ENCODE measurements at places on chromosomes 2 and 18.

DNA sequence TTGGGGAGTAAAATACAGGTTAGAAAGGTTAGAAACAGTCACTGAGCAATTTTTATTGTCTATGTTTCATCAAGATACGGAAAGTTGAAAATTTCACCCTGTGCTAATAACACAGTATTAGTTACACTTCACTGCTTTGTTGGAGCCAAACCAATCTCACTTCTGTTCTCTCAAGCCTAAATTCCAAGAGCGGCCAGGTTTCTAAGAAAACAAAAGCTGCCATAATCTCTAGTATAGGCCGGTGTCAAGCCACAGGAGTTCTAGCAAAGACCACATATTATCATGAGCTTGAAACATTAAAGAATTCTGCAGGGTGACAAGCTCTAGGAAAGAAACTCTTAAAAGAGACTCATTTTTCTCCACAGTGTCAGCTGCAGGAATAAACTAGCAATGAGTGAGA, 128.7 kb downstream of the TXNL1 start:
- no peak for DNase-seq

GRCh38 chr2:74944987-74945787, 13.3 kb upstream of the POLE4 start:
- no peak for DNase-seq

DNA sequence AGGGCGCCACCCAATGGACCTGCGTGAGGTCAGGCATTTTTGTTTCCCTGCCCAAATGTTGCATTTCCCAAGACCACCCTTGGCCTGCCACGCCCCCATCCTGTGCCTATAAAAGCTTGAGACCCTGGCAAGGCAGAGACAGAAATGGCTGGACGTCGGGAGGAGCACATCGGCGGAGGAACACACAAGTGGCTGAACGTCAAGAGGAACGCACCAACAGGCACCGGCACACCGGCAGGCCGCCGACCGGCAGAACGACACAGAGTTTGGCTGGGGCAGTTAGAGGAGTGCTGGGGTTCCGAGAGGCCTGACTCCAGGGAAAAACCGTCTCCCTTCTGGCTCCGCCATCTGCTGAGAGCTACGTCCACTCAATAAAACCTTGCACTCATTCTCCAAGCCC, 35.9 kb downstream of the DCDC2C start:
- no peak for DNase-seq

DNA sequence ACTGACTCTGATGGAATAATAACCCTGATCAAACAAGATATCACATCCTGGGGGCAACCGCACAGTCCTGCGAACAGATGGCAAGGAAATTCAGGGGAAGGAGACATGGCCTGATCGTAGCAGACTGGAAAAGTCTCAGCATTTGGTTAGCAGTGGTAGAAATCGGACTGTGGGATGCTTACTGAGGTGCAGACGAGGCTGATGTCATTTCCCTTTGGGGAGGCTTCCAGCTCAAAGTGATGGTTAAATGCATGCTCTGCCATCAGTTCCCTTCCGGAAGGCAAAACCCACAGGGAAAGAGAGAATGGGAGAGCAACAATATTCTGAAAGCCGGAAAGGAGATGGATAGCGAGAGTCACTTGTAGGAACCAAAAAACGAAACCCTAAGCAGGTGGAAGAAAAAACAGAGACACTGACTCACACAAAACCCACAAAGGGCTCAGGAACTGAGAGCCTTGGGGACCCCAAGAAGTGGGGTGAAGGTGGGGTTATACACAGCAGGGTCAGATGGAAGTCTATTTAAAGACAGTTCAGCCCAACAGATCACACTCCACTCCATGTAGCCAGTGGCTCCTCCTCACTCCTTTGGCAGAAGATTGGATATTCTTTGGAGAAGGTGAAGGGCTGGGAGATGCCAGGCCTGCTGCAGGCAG, 93.1 kb downstream of the INPP5D start:
- DNase-seq: no peak

- DNase-seq: no peak
Observed at GRCh38 chr18:55343396-55344073, 244.5 kb downstream of the TCF4 start.

DNA sequence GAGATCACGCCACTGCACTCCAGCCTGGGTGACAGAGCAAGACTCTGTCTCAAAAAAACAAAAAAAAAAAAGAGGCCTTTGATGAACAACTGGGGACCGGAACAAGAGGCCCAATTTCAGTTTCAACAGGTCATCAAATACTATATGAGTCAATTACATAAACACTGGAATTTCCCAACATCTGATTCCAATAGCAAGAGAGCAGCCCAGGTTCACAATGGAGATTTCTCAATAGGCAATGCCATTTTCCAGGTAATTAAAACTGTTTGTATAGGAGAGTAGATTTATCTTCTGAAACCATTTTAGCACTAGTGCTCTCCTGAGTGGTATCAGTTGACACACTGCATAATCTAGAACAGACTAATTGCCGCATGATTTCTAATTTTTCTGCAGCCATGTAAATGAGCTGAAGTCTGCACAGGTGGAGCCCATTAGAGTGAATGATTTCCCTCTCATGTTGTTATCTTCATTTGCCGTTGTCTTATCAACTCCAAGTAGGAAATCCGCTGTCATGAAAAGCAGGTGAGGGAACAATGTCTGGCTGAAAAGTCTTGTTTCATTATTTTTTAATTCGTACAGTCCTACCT, 264.1 kb upstream of the MEIS1 start:
- DNase-seq: no peak

GRCh38 chr2:151651274-151651673, 83.0 kb downstream of the NEB start:
- DNase-seq: no peak

DNA sequence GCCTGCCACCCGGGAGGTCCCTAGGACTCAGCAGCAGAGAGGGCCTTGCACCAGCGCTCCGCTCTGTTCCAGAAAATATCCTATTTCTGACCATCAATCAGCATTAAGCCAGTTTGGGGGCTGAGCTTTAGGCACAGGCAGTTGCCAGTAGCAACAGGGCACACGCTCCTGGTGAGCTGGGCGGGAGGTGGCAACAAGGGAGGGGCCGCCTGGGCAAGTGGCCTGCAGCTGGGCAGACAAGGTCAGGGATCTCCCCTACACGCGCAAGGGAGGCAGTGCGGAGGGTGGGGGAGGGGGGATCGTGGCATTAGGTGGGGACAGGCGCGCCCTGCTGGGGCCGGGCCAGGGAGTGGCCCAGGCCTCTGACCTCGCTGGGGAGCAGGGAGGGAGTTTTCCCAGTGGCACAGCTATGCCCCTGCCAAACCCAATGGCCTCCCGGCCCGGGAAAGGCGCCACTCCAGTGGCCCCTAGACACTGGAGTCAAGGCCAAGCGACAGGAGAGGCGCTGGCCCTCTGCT, 302.8 kb downstream of the NCKAP5 start:
- DNase-seq: no peak

DNA sequence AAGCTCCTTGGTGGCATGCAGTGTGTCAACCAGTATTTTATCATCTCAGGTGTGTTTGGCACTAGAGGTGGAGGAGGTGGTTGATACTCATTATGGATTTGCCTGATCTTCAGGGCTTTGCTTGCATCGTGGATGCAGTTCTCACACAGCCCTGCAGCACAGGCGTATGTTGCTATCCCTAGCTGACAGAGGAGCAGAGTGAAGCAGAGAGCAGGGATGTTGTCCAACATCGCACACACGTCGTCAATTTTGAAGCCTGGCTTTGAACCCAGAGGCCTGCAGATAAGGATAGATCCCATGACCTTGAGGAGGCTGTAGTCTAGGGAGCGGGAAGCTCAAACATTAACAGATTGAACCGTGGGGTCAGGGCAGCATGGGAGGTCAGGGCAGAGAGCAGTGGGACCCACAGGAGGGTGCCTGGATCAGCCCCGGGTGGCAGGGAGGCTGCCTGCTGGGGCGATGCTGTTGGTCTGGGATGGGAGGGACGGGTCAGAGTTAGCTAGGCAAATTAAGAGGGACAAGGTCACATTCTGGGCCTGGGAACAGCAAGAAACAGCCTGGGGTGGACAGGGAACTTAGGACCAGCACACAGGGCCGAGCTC, 4.2 kb downstream of the RNF144A start:
- no peak for DNase-seq

DNA sequence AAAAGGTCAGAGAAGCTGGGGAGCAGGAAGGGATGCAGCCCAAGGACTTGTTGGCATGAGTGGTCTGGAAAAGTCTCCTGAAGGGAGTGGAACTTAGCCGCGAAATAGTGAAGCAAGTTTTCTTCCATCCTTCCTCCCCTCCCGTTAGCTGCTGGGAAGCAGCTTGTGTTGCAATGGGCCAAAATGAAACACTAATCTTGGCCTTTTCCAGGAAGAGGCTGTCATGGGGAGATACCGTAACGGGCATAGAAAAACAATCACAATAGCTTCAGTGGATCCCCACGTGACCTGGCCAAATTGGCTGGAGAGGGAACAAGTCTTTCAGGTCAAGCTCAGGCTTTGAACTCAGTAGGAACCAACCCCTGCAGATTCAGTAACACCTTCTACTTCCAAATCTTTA, 49.3 kb downstream of the SEMA4F start:
- DNase-seq: no peak

DNA sequence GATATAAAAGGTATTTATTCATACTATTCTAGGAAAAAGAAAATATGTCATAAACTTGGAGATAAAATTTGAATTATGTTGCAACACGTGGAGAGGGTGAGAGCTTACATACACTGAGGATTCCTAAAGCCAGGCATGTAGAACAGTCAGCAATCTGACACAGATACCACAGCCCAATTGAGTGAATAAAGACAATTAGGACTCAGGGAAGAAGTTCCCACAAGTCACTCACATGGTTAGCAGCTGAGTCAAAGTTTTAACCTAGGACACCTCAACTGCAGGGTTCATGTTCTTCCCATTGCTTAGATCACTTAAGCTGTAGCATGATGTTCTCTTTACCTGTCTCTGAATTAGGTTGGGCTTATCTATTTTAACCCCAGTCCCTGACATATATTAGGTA, 189.5 kb downstream of the CMPK2 start:
- no peak for DNase-seq

DNA sequence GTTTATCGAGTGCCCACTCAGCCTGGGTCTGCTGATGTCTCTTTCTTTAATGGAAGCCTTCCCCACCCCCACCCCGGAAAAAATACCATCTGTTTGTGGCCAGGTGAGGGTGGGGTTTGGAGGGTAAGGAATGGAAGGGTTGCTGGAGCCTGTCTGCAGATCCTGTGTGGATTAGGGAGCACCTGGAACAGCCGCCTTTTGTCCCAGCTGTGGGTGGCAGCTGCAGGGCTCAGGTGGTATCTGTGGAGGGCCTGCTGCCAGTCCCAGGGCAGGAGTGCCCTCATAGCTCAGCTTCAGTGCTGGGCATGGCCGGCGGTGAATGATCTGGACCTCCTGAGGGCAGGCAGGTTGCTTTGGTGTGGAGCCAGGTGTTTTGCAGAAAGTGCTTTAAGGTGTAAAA, 45.3 kb downstream of the IMPA2 start:
- DNase-seq: no peak

DNA sequence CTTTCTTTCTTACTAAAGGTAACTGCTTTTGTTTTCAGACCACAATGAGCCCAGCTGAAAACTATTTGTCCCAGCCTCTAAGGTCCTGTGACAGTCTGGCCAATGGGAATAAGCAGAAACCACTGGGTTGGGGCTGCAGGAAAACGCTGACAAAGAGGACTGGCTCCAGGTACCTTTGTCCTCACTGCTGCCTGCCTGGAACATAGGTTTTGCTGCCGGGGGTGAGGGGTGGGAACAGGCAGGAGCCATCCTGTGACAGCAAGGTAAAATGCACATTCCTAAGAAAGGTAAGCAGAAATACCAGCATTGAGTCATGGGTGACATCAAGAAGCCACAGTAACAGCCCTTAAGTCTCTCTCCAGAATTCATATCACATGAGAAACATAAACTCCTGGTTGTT, 21.6 kb downstream of the PTPN2 start:
- no peak for DNase-seq

DNA sequence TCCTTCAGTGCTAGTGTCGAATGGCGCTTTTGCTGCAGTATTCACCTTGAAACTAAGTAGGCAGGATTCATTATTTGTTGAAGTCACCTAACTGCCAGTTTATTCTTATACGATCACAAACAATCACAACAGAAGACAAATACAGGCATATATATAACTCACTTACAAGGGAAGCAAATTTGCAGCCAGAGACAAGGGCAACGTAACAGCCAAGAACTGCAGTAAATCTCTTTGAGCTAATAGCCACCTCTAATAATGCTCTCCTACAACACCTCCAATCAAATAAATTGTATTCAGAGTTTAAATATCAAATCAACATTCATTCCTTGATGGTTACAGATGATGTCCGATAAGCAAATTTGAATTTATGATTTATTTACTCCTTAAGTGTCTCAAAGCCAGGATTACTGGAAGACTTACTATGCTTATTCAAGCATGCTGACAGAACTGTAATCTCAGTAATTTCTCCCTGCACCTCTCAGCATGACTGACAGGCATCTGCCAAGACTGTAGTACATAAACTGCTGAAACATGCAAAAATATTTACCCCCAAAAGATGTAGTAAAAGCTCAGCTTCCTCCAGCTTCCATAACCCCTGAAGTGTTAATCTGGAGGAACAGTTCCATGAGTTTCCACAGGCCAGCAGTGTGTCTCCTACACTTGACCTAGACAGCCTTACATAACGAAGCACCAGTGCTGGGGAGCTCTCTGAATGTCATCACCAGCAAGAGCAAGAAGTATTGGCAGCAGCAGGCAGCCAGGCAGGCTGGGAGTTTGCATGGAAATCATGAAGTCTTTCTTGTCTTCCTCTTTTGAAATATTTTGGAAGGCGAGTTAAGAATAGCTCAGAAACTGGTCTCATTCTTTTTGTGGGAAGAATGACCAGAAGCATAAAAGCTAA, 20.9 kb upstream of the SCN1A start:
- DNase-seq: no peak

DNA sequence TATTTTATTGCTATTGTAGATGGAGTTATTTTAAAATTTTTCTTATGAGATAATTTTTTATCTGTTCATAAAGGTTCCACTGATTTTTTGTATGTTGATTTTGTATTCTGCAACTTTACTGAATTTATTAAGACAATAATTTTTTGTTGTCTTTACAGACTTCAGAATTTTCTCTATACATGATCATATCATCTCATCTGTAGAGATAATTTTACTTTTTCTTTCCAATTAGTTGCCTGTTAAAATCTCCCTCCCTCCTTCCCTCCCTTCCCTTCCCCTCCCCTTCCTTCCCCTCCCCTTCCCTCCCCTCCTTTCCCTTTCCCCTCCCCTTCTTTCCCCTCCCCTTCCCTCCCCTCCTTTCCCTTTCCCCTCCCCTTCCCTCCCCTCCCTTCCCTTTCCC, 378.1 kb downstream of the SOCS6 start:
- no peak for DNase-seq

- no peak for DNase-seq
Observed at GRCh38 chr2:164913640-164914350, 41.5 kb downstream of the SLC38A11 start.

DNA sequence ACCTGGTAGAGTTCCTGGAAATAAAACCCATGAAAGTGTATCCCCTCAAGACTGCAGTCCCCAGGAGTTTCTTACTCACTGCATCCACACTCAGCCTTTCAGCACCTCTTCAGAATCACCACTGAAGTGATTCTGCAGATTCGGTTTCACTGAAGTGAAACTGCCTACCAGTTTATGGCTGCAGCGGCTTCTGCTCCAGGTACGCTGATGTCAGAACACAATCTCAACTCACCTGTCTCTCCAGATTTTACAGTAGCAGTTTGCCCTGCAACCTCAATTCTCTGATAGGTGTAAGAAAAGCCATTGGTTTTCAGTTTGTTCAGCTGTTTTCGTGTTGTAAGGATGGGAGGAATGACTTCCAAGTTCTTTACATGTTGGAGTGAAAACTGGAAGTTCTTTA, 124.8 kb downstream of the TSN start:
- DNase-seq: no peak
